ENCODE measurements at places on chromosomes 12 and 14.
A peak's percentile ranks its signal among the peaks of the same experiment; 100 is the strongest.

- DNase-seq = peak; percentile 54
Measured at GRCh38 chr14:103121846-103122584, 1.2 kb upstream of the TNFAIP2 start.

- peak; percentile 58 for DNase-seq
Measured at GRCh38 chr12:40622246-40622838, 69.9 kb upstream of the CNTN1 start.

DNA sequence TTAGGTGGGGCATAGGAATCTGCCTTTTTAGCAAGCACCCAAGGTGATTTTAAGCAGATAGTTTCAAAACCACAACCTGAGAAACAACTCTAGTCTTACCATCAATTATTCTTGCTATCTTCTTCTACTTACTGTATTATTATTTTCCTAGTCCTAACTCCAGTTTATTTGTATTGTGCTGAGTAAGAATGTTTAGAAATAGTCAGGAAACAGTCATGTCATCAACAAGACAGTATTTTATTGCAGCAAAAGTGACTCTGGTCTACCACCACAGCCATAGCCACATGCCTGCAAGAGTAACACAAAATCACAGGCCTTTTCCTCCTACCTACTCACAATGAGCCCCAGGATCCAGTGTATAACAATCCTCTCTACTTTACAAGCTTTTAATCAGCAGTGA, 46.3 kb upstream of the FLRT2 start:
- DNase-seq = no peak

GRCh38 chr12:132405742-132406251, 76.4 kb upstream of the GALNT9 start:
- peak; percentile 64 for DNase-seq

DNA sequence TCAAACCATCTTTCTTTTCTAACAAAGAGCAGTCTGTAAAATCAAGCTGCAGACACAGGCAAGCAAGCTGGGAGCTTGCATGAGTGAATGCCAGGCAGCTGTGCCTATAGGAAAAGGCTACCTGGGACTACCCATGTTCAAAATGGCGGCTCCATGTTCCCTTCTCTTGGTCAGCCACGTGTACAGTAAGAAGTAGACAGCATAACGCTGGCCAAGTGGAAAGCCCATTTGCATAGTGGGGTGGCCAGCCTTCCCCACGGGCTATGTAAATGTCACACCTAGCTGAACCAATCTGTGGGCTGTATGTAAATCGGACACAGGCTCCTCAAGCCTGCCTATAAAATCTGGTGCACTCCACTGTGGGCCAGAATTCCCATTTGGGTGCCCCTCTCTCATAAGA, 117.1 kb downstream of the SYT10 start:
- peak; percentile 5 for DNase-seq

- DNase-seq = no peak
Measured at GRCh38 chr12:48813465-48814261, 4.6 kb upstream of the CACNB3 start.

- DNase-seq = peak; percentile 64
Measured at GRCh38 chr14:57833323-57833722, 32.6 kb downstream of the SLC35F4 start.

DNA sequence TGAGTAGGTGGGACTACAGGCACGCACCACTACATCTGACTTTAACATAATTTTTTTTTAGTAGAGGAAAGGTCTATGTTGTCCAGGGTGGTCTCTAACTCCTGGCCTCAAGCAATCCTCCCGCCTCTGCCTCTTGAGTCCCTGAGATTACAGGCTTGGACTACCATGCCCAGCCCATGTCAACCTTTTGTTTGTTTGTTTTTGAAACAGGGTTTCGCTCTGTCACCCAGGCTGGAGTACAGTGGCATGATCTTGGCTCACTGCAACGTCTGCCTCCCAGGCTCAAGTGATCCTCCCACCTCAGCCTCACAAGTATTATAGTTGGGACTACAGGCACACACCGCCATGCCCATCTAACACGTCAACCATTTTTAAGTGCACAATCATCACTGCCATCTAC, 29.2 kb downstream of the PITPNM2 start:
- no peak for DNase-seq

DNA sequence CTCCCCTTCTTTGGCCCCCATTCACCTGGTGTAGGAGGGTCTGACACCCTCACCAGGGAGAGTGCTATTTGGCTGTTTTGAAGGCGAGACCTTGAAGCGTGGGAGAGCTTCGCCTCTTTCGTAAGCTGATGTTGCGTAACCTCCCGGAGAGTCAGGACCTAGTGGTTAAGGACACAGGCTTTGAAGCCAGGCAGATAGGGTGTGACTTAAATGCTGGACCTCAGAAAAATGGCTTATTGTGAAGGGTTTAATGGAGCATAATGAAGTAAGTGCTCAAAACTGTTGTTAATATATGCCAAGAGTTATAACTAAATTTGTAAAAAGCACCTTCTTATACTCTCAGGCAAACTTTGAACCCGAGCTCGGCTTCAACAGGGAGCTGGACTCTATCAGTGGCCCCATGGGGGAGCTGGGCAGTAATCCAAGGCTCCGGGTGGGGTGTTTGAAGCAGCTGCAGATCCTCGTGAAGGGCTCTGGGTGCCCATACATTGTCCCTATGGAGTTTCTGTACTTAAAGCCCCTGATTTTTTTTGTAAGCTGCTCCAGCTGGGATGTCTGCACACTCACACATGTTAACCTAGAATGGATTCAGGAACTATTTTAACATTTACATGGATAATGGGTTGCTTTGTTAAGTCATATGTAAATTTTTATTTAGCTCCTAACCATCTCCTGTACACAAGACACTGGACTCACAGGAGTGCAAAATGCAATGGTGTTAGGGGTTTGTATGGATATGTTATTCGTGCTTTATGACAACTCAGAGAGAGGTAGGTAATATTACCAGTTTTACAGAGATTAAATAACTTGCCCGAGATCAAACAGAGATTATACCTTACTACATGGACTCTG, 26.0 kb downstream of the PPFIBP1 start:
- DNase-seq = no peak

GRCh38 chr12:89791286-89791685, 82.6 kb upstream of the ATP2B1 start:
- no peak for DNase-seq

DNA sequence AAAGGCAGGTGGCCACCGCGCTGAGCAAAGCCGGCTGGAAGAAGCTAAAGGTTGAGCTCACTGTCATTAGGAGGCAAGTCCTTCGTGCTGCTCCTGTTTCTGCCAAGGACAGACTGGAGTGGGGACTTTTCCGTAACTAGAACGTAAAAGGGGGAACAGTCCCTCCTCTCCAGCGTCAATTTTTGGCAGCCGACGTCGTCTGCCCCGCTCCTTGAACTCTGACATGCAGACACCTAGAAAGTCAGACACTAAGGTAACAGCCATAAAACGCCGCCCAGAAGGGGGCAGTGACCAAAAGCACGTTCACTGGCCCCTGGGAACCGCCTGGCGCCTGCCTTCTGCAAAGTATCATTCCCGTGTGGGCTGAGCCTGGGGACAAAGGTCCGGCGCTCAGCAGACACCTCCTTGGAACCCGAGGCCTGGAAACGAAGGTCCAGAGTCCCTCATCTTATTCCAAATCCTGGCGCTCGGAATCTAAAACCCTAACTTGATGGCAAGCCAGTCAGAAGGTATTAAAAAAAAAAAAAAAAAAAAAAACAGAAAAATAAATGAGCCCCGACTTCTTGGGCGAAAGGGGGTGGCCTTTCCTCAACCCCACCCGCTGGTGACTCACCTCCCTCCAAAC, 1.1 kb upstream of the LRP1 start:
- DNase-seq = peak; percentile 81

- no peak for DNase-seq
Measured at GRCh38 chr12:54232790-54233189, 44.0 kb upstream of the SMUG1 start.

- DNase-seq = no peak
Measured at GRCh38 chr12:99493197-99493596, 154.4 kb upstream of the GARIN6 start.

GRCh38 chr12:124542021-124542949, 25.1 kb downstream of the NCOR2 start:
- DNase-seq = no peak

- DNase-seq = no peak
Measured at GRCh38 chr12:92597118-92597517, 105.7 kb upstream of the PLEKHG7 start.

- no peak for DNase-seq
Measured at GRCh38 chr12:55624056-55624455, 12.6 kb upstream of the OR10P1 start.

GRCh38 chr14:58919217-58919616, 269.2 kb upstream of the DAAM1 start:
- no peak for DNase-seq

- no peak for DNase-seq
Measured at GRCh38 chr12:47346251-47347019, 266.7 kb upstream of the AMIGO2 start.

DNA sequence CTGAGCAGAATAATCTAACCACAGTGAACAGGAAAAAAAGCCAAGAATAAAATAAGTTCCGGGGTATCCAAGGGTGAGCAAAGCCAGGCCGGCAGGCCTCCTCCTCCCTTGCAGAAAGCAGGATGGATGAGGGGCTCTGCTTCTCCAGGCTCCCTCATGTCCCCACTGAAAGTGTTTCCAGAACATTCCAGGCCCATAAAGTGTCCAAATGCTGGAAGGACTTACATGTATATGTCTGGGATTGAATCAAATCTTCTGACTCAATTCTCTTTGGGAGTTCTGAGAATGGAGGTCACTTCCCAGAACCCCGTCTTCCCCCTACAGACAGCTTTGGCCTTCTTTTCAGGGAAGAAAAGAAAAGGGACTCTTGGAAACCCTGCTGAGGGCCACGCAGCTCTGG, 25.0 kb upstream of the BDKRB1 start:
- DNase-seq = no peak

- no peak for DNase-seq
Measured at GRCh38 chr14:50734950-50735695, 67.0 kb upstream of the SAV1 start.

DNA sequence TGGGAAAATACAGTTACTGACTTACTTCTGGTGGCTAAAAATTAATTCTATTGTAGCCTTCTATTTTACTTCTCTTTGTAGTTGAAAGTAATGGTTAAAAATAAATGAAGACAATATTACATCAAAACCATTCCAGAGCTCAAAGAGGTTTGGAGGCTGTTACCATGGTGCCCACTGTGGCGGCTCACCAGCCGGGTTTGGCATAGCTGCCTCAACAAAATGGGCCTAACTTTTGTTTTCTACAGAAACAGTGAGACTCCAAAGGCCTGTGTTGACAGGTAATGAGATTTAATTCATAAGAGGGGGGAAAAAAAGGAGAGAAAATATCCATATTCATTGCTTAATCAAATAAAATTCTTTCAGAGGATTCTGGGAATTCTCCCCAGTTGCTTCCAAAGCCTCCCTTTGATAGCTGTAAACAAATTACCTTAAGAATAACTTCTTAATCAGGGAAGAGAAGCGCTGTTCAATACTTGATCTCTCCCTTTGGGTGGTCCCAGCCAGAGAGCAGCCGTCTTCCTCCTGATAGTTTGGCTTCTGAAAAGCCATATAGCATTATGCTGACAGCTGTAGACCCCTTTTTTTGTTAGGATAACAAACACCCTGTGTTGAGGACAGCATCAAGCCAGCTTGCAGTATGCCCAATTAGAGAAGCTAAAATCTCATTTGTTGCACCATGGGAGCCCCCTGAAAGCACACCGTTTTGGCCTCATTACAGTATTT, 266.8 kb downstream of the NEDD1 start:
- no peak for DNase-seq

DNA sequence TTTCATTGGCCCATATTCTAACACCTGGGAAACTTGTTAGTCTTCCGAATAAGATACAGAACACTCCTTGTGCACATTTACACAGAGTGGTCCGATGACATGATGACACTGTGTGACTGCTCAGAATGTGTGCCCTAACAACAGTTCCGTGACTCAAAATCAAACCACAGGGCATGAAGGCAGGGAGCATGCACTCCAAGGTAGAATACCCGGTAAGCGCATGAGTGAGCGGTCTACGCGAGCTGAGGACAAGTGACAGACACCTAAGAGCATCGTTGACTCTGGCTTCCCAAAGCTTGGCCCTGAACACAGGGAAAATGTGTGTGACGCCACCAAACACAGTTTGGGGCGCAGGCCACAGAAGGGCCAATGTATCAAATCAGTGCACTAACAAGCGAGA, 18.6 kb downstream of the CLIP1 start:
- DNase-seq = no peak

GRCh38 chr12:65460063-65460462, 181.6 kb downstream of the MSRB3 start:
- DNase-seq = no peak

DNA sequence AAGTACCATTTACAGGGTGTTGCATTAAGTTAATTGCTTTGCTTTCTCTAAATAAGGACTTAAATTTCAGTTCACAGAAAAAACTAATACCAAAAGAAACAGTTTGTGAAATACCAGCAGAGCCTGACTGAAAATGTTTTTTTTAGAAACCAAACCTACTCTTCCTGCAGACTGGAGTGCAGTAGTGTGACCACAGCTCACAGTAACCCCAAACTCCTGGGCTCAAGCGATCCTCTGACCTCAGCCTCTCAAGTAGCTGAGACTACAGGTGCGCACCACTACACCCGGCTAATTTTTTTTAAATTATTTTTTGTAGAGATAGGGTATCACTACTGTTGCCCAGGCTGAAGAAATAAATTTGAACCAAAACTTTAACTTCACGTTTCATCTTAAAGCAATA, 103.5 kb upstream of the PLEKHA5 start:
- no peak for DNase-seq

DNA sequence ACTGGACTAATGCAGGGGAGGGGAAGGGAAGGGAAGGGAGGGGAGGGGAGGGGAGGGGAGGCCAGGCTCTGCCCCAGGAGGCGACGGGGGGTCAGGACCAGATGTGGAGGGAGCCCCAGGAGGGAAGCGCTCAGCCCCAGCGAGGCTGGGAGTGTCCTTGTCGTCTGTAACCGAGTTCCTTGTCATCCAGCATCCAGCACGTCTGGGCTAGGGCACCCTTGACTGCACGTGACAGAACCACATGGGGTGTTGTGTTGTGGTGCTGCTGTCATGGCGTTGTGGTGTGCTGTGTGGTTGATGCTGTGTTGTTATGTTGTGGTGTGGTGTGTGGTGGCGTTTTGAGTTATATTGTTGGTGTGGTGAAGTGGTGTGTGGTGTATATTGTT, 28.4 kb upstream of the SFSWAP start:
- DNase-seq = peak; percentile 12

GRCh38 chr14:65819569-65819968, 407.0 kb downstream of the FUT8 start:
- no peak for DNase-seq

GRCh38 chr12:104682790-104683279, 226.1 kb downstream of the CHST11 start:
- DNase-seq = no peak

- peak; percentile 31 for DNase-seq
Measured at GRCh38 chr14:61460718-61461611, 139.6 kb downstream of the PRKCH start.

GRCh38 chr12:109289004-109289403, 20.1 kb downstream of the FOXN4 start:
- DNase-seq = no peak

GRCh38 chr12:1360441-1361210, 233.8 kb downstream of the FBXL14 start:
- no peak for DNase-seq

Measured in RPMI8226 (cell line).